Mesenchymal stem cell (in vitro differentiated cells and primary cell): ENCODE measurements at places on chromosomes 6 and 20.
A peak's percentile ranks its signal among the peaks of the same experiment; 100 is the strongest.

GRCh38 chr6:26158581-26159356, 71.5 kb downstream of the HFE start:
- peak; percentile 75 for DNase-seq

- no peak for DNase-seq
These were observed 867.6 kb upstream of the FLRT3 start for GRCh38 chr20:15205028-15205427.

DNA sequence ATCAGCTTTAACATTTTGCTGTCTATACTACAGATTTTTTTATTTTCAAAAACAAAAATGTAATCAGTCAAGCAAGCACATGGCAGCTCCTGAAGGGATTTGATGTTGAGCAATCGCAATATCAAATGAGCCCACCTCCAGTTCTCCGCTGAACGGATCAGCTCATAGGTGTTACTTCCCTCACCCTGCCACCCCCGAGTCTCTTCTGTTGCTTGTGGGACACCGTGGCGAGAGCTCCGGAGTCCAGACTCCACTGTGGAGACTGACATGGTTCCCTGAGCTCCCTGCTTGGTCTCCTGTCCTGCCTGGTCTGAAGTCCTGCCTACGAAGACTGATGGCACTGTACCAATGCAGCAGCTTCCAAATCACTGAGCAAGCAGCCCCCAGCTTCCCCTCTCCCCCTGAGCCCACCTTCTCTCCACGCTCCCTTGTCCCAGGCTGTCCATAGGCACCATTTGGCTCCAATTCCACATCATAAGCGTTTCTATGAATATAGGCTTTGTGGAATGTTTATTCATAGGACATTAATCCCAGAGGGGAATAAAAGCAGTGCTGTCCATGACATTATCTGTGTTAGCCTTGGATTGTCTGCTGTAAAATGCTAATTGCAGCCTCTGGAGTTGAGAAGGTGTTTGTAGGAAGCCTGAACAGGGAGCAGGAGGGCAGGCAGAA, 162.2 kb downstream of the LY86 start:
- DNase-seq = no peak

DNA sequence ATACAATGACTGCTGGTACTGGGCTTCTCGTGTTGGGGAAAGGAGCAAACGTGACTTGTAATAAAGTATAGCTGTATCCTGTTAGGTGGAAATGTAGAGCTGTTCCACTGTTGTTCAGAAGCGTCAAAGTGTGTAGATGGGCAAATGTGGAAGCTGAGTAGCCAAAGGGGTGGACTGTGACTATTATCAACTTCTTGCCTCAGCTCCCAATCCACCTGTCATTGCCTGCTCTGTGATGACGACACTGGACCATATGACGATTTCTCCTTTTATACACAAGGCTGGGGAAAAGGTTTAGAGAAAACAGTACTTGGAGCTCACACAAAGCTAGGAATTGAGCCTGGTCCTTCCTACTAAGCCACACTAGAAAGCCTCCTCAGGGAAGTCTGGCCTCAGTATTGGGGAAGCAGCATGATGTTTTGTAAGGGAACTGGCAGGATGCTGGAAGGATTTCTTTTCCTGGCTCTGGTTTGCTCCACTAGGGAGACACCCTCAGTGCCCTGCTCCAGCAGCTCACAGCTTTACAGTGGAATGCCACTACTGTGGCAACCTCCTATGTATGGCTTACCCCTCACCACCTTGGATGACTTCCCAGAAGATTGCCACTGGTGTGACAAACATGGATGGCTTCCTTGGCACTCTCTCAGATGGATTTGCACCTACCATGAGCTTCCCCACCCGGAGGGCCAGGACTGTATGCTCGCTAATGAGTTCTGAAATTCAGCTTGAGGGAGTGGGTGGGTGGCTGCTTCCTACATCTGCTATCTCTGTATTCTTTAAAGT, 20.0 kb downstream of the CD164 start:
- DNase-seq = no peak

- DNase-seq = no peak
These were observed 17.9 kb downstream of the PROKR2 start for GRCh38 chr20:5298811-5299210.

- DNase-seq = no peak
These were observed 5.9 kb downstream of the IP6K3 start for GRCh38 chr6:33740794-33741193.

DNA sequence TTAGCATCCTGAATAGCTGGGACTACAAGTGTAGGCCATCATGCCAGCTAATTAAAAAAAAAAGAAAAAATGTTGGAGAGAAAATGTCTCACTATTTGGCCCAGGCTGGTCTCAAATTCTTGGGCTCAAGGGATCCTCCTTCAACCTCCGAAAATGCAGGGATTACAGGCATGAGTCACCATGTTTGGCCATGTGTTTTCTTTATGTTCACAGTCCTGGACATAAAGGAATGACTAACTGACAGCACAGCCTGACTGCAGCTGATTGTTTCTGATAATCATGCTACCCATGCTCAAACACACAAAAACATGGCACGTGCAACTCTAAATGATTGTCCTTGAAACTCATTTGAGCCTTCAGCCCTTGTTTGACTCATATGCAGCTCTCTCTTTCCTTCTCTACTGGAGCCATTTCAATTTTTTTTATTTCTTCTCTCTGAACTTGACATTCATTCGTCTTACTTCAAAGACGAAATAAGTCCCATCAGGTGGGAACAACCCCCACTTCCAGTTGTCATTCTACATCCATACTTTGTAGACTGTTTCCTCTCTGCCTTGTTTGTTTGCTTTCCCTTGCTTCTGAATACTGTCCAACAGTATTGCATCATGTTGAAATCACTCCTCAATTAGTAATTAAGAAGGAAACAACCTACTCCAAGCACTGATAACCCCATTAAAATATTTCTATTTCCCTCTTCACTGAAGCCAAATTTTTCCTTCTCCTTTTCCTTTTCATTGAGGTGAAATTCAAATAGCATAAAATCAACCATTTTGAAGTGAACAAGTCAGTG, 413.0 kb downstream of the BMP2 start:
- peak; percentile 1 for DNase-seq

GRCh38 chr6:137734005-137734874, 132.8 kb upstream of the TNFAIP3 start:
- no peak for DNase-seq

DNA sequence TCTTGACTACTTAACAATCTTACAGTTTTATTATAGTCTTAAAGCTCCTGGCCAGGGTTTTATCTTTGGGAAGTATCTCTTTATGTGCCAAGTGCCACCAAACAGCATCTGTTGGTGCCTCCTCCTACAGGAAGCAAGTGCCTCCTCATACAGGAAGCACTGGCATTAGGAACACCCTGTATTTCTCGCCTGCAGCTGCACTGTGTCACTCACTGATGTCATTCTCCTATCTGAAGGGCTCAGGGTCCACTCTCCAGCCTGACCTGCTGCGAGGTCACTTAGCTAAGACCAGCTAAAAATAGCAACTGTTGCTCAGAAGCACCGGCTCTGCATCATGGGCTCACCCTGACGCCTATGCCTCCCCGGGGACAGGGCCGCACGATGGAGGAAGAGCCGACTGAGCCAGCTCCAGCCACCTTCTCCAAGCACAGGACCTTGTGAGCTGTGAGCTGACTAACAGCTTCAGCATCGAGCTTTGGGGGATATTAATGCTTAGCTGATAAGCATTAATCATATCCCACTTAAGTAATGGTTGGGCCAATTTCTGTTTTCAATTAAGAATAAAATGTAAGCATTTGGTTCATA, 66.3 kb upstream of the CD93 start:
- DNase-seq = peak; percentile 97

DNA sequence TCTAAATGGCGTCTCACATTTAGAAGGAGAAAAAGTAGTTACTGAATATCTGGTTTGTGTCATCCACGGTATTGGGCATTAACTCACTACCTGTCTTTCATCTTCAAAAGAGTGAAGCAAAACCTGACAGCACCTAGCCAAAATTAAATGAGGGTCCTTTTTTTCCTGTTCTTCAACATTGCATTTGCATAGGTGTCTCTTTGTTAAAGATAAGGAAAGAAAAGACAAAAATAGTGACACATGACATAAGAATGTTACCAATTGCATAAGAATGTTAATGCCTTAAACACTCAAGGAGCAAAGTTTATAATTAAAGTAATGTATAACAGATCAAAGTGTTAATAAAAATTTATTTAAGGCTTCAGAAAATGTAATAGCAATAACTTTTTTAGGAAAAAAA, 61.4 kb upstream of the MANEA start:
- DNase-seq = no peak

- no peak for DNase-seq
These were observed 174.7 kb upstream of the ZNF217 start for GRCh38 chr20:53768329-53768728.

- no peak for DNase-seq
These were observed 19.5 kb upstream of the ASXL1 start for GRCh38 chr20:32338665-32339064.

- DNase-seq = peak; percentile 77
These were observed 85.4 kb downstream of the HFE start for GRCh38 chr6:26172608-26172968.

DNA sequence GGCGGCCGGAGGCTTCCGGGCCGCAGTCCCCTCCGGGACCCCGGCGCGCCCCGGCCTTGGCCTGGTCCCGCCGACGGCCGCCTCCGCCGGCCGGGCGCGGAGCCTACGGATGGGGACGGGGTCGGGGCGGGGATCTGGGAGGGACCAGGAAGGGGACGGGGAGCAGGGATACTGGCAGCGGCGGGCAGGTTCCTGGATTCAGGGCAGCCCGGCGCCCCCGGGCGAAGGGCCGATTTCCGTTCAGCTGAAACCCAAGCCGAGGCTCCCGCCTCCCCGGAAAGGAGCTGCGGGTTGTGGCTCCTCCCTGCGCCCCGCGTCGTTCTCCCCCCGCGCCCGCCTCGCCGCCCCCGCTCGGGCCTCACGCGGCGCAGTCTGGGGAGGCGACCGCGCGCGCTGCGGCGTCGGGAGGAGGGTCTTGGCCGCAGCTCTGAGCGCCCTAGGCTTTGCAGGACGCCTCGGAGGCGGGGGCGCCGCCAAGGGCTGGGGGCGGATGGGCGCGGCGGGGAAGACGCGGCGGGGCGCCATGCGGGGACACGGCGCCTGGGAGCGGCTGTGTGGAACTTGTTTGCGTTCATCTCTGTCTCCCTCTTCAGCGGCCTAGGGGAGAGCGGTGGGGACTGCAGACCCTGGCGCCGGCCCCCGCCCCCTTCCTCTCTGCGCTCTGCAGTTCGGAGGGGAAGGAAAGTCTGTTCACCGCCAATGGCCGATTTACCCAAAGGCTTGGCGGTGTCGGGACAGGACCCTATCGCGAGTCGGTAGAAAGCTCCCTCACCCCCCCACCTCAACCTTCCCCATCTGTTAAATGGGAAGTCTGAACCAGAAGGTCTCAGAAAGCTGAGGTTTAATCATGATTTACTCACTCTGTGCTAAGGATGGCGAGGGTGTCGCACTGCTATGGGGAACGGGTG, 22.7 kb upstream of the TMEM181 start:
- peak; percentile 36 for DNase-seq

DNA sequence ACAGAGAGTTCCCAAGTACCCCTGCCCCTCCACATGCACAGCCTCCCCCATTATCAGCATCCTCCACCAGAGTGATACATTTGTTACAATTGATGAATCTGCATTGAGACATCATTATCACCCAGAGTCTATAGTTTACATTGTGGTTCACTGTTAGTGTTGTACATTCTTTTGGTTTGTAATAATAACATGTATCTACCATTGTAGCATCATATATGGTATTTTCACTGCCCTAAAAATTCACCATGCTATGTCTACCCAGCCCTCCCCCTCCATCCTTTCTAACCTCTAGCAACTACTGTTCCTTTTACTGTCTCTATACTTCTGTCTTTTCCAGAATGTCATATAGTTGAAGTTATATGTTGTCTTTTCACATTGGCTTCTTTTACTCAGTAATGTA, 273.9 kb upstream of the RNF217 start:
- peak; percentile 62 for DNase-seq

DNA sequence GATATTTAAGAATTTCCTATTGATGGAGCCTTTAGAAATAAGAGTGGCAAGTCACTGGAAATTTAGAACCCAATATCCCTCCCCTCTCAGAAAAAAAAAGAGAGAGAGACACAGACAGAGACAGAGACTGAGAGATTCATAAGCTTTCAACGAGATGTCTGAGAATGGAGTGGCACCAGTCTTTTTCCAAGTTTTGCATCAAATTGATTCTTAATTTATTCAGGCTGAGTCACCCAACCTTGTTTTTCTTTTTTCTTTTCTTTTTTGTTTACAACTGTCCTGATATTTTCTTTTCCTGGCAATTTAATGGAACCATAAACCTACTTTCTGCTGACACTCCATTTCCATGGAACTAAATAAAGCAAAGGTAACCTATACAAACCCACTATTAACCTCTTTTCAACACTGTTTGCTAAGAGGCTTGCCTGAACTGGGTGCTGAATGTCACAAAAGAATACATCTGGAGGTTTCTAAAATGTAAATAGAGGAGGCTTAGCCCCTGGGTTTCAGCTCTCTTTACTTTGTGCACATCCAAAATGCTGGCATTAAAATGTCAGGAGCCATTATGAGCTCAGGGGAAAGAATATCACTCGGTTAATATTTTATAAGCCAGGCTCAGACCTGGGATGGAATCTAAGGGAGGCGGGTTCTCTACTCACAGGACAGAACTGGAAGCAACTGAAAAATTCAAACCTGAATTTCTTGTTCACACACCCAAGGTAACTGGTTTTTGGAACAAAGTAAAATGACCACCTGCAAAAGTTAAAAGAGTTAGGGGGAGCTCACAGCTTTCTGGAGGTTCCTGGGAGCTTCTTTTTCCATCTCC, 100.8 kb downstream of the BFSP1 start:
- no peak for DNase-seq

DNA sequence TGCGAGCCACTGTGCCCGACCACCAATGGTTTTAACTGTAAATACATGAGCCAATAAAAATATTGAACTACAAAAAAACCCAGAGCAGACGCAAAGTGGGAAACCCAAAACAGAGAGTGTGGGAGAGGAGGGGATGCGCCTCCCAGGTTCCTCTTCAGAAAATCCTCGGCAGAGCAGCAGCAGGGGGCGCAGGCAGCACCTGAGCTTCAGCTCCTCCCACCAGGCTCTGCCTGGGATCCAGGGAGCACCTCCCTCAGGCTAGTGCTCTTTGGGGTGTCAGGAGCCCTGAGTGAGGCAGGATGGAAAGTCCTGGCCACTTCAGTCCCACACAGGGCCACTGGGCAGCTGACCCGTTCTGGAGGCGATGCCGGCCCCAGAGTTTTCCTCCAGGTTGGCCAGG, 536.9 kb upstream of the CDH4 start:
- no peak for DNase-seq

DNA sequence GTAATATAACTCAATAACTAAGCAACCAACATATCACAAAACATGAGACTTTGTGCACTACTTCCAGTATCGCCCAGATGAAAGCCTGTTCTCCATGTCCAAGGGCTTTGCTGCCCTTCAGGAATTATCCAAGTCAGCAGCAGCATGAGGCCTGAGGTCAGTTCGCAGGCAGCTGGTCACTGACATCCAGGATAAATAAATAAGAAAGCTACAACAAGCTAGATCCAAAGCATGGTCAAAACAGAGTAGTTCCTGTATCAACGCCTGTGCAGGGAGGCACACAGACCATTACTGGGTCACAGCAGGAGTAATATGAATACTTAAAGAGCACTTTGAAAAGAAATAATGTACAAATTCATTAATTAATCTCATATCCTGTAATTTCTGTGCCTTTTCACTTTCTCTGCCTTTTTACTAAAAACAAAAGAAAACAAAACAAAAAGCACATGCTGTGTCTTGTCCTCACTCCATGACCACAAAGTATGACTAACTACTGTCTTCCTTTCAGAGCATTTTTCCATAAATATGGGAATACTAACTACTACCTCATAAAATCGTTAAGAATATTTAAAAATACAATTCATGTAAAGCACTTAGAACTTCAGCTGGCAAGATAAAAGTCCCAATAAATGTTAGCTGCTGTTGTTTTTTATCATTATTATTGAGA, 374.9 kb upstream of the IRAK1BP1 start:
- peak; percentile 43 for DNase-seq

GRCh38 chr6:160027076-160027475, 58.2 kb downstream of the IGF2R start:
- DNase-seq = no peak
